Heart right ventricle (tissue), 16 donors: ENCODE measurements at places on chromosomes 7 and 10. TPM values are rescaled to one million over a fixed set of nuclear protein-coding genes. Genes with fewer than 3 reads are reported as not detected.

- no peak for DNase-seq
Measured at GRCh38 chr10:111511751-111512150, 434.9 kb downstream of the ADRA2A start.

DNA sequence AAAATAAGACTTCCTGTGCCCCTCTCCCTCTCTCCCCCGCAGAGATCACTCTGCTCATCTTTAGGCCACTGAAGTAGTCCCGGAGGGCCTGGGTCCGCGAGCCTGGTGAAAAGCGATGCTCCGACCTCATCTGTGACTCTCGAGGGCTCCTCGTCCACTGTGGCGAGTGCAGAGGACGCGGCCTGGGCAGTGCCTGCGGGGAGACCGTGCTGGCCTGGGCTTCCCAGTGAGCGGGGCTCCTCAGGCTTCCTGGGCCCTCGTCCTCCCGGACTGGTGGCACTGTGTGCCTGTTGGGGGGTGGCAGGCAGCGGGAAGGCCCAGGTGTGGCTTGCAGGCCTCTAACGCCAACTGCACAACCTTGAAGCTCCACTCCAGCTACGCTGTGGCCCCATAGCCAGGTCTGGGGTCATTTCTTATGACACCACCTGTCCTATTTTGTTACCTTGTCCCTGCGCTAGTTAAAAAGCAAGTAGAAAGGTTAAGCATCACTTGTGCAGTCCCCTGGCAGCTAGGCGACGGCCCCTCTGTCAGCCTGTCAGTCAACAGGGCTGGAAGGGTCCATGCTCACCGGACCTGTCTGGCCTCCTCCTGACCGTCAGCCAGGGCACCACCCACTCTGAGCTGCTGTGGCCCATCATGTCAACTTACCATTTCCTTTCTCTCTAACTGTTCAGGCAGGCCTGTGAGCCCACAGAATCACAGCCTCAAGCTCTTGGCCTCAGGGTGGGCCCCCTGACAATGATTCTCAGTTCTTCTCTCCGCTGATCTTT lies 20.5 kb downstream of the MNX1 start:
- no peak for DNase-seq

The GPR15LG gene
- polyA plus RNA-seq, result not detected

The PRKG1 gene
- polyA plus RNA-seq, result 3.8 TPM

The LIPM gene
- not detected for polyA plus RNA-seq

The ELFN1 gene
- polyA plus RNA-seq, result 5.7 TPM

The TMEM273 gene
- 17.4 TPM for polyA plus RNA-seq
